ENCODE measurements at places on chromosomes 13 and 19.

DNA sequence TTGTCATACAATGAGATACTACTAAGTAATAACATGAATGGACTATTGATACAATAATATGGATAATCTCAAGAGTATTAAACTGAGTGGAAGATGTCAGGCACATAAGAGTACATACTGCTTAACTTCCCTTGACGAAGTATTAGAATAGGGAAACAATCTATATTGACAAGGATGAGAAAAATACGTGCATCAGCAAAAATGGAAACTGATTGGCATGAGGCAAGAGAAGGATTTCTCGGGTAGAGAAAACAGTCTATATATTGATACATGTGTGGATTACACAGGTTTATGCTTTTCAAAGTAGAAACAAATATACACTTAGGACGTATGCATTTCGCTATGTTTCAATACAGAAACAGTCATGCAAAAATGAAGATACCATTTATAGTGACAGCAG is 57.4 kb downstream of the PRR20E start:
- DNase-seq = no peak

- DNase-seq = no peak
These were observed 1241.5 kb upstream of the MIR17HG start for GRCh38 chr13:90105849-90106496.

DNA sequence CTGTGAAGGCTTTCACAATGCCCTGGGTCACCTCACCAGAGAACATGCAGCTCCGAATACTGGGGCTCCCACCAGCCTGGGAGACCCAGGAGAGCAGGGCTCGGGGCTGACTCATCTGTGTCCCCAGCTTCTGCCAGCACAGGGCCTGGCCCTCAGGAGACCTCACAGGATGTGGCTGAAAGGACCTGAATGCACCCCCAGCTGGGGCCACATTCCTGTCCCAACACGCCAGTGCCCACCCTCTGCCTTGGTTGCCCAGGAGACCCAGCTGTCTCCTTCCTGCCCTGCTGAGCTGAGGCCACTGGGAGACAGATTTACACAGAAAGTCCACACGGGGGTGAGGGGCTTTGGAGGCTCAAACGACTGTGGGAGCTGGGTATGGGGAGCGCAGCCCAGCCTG is 11.9 kb downstream of the BCAT2 start:
- no peak for DNase-seq

DNA sequence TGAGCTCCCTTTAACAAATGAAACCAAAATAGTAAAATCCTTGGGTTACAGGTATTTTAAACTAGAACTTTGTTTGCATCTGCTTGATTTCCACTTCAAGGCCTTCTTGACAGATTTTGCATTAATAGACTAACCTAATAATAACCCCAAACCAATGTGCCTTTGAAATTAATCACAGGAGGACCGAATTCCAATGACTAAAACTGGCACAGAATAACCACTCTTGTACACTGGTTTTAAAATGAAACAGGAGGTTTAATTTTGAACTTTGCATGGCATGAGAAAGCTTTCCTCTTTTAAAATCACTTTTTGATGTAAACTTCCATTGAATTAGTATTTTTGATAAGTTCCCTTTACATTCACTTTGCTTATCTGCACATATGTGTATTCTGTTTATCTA is 269.6 kb downstream of the SLITRK5 start:
- no peak for DNase-seq

GRCh38 chr19:13447978-13448377 is 58.3 kb downstream of the CACNA1A start:
- no peak for DNase-seq

- DNase-seq = no peak
These were observed 328.0 kb upstream of the ZNF507 start for GRCh38 chr19:32017176-32017953.

DNA sequence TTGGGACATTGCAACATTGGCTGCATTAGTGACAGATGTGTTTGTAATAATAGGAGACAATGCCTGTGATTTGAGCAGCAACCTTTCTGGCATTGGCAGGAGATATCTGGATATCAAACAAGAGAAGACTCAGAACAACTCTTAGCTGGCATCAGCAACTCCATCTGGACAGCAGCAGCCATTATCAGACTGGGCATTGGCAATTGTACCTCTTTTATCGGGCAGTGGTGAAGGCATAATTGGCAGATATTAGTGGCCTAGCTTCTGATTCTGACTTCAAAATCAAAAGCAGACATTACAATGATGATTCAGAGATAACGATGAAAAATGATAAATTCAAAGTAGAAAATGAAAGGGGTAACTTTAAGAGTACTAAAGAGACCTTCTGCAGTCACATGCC is 1193.7 kb downstream of the EFNB2 start:
- DNase-seq = no peak

- no peak for DNase-seq
These were observed 26.6 kb downstream of the CD70 start for GRCh38 chr19:6564393-6564792.

DNA sequence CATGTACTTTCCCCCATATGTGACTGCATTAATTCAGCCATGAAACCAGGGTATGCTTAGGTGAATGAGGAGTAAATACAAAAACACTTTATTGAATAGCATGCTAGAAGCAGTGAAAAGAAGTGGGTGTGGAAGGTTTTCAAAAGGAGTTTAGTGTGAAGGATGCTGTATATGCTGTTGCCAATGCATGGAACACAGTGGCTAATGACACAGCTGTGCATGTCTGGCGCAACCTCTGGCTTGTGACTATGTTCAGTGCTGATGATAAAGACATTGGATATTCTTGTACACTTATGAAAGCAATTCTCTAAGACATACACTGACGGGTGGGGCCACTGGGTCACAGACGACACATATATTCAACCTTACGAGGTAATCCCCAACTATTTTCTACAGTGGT is 55.2 kb downstream of the SOX21 start:
- DNase-seq = no peak

DNA sequence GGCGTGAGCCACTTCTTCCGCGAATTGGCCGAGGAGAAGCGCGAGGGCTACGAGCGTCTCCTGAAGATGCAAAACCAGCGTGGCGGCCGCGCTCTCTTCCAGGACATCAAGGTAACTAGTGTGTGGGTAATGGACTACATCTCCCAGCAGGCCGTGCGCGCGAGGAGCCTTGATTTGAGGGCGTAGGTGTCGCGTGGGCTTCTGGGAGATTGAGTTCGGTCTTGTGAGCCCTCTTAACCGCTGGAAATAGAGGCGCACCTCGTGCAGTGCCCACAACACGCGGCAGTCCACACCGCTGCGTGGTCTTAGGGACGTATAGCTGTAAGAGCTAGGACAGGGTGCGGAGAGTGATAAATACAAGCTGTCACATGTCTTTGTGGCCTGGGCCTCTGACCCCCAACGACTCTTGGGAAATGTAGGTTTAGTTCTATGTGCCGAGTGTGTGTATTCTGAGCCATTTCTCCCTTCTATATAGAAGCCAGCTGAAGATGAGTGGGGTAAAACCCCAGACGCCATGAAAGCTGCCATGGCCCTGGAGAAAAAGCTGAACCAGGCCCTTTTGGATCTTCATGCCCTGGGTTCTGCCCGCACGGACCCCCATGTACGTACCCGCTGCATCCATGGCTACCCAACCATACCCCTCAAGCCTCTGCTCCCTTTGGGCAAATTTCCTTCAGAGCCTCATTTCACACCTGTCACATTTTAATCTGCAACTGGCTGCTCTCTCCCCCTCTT is 864 bp downstream of the FTL start:
- peak; percentile 90 for DNase-seq

DNA sequence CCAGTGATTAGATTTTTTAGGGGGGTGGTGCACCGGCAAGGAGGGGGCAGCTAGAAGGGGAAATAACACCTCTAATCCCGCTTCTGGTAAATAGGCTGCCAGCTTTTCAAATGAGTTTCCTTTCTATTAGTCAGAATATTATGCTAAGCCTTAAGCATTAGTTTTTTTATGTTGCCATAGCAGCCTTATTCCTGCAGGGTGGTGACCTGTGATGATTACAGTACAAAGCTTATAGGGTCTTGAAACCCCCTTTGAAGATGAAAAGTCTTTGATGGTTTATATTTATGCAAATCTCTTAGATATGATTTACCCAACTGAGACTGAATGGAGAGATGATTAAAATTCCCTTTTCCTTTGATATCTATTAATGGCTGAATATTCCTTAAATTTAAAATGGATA is 109.8 kb downstream of the ZIC5 start:
- DNase-seq = no peak

DNA sequence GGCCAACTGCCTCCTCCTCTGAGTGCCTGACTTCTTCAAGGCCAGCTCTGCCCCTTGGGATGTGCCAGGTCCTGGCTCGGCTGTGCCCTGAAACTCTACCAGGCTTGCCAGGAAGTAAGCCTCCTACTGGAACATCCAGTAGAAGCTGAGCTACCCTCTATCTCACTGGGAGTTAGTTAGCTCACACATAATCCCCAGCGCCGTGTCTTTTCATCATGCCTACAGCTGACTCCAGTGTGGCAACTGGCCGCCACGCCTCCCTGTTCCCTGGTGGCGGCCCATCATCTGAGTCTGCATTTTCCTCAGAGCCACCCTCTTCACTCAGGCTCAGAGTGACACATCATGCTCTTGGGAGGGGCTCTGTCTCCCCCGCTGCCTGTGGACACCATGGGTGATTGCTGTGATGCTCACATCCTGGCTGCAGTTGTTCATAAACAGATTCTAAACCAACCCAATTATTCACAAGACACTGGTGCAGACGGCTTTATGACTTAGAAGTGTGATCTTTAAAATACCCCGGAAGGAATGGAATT is 131.9 kb upstream of the IRS2 start:
- DNase-seq = no peak

DNA sequence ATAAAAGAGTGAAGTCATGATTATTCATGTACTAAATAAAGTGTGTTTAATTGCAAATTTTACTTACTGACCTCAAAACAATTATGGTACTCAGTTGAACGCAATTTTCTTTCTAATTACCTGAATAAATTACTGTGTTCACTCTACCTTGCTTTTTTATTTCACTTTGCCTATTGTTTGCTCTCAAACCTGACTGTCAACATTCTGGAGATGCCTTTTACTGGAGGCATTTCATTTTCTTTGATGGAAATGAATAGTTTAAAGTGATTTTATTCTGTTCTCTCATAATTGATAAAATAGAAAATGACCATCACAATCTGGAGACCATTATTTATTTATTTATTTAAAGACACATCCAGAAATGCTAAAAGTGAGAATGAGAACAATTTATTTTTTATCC is 811.5 kb upstream of the ATXN8OS start:
- no peak for DNase-seq

DNA sequence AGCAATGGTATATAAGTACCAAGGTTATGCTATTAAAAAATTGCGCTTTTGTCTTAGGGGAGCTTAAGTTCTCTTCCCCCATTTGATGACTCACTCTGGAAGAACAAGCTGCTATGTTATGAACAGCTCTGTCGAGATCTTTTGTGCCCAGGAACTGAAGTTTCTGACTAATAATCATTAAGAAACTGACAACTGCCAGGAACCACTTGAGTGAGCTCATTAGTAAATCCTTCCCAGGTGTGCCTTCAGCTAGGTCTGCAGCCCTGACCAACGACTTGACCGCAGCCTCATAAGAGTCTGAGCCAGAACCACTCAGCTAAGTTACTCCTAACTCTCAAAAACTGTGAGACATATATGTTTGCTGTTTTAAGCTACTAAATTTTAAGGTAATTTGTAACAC is 147.8 kb downstream of the SLITRK6 start:
- DNase-seq = no peak

- no peak for DNase-seq
These were observed 40.0 kb upstream of the GAS6 start for GRCh38 chr13:113903912-113904311.

- peak; percentile 58 for DNase-seq
These were observed 1.8 kb downstream of the SHKBP1 start for GRCh38 chr19:40578442-40578908.

DNA sequence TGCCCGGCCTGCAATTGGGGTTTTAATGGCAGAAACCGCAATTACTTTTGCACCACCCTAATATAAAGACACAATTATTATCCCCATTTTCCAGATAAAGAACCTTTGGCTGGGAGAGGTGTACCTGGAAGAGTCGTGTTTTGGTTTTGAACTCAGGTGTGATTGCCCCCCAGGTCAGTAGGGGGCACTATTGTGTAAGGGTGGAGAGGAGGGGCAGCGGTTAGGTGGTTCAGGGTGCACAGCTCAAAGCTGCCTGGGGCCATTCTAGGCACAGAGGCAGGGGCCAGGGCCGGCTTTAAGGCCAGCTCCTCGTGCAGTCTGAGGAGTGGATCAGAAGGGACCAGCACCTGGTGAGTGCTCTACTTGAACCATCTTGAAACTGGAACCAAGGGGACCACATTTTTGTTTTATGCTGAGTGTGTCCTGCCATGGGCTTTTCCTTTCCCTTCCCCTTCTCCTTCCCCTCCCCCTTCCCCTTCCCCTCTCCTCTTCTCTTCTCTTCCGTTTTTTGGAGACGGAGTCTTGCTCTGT is 5.8 kb upstream of the FCGRT start:
- peak; percentile 71 for DNase-seq

DNA sequence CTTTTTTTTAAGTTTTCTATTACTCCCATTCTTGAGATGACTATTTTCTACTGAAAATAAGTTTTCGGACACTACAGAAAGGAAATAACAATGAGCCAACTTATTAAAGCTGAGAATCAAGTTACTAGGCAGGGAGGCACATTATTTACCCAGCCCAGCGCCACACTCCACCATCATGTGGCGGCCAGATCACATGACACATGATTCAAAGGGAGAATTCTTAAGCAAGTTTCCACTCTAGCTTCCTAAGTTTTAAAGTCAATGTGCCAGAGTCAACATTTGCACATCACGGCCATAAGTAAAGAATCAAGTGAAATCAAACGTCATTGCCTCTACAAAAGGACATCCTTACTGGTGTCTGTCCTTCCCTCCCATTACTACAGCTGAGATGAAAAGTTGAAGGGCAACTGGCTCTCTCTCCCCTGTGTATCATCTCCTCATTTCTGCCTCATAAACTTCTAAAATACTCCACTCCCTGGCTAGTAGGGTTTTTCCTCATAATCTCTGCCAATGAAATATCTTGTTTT is 81.7 kb downstream of the KLF12 start:
- no peak for DNase-seq

DNA sequence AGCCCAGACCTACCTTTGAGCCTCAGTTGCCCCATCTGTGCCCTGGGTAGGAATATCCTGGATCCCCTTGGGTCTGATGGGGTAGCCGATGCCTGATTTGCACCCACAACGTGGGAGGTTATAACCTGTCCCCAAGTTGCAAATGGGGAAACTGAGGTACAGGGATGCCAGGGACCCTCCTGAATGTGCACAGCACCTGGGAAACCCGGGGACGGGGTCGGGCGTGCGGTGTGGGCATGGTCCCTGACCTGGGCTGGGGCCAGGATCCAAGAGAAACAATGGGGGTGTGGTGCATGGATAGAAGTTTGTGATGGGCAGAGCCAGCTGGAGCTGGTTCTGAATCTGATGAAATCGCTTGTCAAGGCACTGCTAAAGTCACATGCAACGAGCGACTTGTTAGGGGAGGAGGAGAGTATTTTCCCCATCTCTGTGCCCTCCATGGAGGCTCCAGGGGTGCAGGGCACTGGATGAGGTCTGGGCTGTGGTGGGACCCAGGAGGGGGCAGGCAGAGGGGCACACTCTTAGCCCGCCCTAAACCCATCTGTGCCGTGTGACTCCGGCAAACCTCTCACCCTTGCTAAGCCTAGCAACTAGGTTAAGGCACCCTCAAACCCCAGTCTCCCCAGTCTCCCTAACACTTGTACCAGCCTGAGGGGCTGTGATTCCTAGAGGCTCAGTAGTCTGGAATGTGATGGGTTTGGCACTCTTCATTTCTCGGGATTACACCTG is 749 bp downstream of the GDF15 start:
- peak; percentile 77 for DNase-seq

GRCh38 chr13:75153386-75153785 is 328.6 kb downstream of the TBC1D4 start:
- no peak for DNase-seq

- peak; percentile 17 for DNase-seq
These were observed 57.7 kb downstream of the POLR1D start for GRCh38 chr13:27679396-27679795.

Measured in SW480 (cell line).